ENCODE measurements at places on chromosomes 11 and 22. TPM values are rescaled to one million over a fixed set of nuclear protein-coding genes. Genes with fewer than 3 reads are reported as not detected.

GRCh38 chr11:118607401-118608359 lies at the start of gene PHLDB1:
TSS of gene PHLDB1 (plus strand) at chr11:118607615. CDS start at chr11:118613837, 6,222 bp downstream.
- H3K36me3 ChIP-seq: no peaks in the 10 kb centered on the region
- H3K27ac ChIP-seq: peak within 1 kb of the TSS; percentile 48
- DNase-seq: peak; percentile 75
- peaks cover 2% of the 10 kb centered on the region for H3K4me1 ChIP-seq
- no peaks in the 10 kb centered on the region for H3K27me3 ChIP-seq

DNA sequence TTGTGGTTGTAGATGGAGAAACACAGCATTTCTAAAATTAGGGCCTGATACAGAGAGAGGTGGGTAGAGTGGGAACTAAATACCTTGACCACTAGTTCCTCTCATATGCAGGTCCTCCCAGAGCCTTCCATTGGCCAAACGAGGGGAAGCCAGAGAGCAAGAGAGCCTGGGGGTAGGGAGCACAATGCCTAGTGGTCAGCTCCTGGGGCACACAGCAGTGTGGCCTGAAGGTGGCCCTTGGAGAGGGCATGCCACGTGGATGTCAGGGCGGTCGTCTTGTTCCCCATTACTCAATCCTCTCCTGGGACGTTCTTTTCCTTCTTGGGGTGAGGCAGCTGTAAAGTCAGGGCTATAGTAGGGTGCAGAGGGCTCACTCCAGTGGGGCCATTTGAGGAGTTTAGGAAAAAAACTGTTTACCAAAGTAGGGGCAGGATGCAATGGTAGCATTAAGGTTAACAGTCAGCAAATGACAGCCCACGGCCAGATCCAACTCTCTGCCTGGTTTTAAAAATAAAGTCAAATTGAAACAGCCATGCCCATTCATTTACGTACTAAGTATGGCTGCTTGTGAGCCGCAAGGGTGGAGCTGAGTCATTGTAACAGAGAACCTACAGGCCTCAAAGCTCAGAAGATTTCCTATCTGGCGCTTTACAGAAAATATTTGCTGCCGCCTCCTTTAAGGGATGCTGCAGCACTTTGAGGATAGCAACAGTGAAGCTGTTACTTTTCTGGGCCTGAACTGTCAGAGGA lies 7.6 kb downstream of the MYO18B start:
- no peaks in the 10 kb centered on the region for H3K36me3 ChIP-seq
- no peak overlapping the region for H3K27ac ChIP-seq
- H3K27me3 ChIP-seq: no peaks in the 10 kb centered on the region
- no peaks in the 10 kb centered on the region for H3K4me1 ChIP-seq

DNA sequence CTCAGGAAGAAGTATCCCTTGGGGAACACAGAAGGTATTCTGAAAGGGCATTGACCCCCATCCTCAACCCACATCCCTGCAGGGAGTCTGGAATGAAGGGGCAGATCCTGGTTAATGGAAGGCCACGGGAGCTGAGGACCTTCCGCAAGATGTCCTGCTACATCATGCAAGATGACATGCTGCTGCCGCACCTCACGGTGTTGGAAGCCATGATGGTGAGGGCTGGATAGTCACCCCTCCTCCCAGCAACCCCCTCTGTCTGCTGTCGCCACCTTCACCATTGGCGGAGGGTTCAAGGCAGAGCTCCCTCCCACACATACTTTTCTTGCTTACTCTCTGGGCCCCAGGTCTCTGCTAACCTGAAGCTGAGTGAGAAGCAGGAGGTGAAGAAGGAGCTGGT lies 5.3 kb downstream of the ABCG4 start:
- DNase-seq: no peak
- no peaks in the 10 kb centered on the region for H3K4me1 ChIP-seq

GRCh38 chr11:92424281-92424680 lies 199.7 kb downstream of the FAT3 start:
- H3K27me3 ChIP-seq: no peaks in the 10 kb centered on the region
- H3K36me3 ChIP-seq: no peaks in the 10 kb centered on the region
- no peak overlapping the region for H3K27ac ChIP-seq
- H3K4me1 ChIP-seq: peaks cover 7% of the 10 kb centered on the region

DNA sequence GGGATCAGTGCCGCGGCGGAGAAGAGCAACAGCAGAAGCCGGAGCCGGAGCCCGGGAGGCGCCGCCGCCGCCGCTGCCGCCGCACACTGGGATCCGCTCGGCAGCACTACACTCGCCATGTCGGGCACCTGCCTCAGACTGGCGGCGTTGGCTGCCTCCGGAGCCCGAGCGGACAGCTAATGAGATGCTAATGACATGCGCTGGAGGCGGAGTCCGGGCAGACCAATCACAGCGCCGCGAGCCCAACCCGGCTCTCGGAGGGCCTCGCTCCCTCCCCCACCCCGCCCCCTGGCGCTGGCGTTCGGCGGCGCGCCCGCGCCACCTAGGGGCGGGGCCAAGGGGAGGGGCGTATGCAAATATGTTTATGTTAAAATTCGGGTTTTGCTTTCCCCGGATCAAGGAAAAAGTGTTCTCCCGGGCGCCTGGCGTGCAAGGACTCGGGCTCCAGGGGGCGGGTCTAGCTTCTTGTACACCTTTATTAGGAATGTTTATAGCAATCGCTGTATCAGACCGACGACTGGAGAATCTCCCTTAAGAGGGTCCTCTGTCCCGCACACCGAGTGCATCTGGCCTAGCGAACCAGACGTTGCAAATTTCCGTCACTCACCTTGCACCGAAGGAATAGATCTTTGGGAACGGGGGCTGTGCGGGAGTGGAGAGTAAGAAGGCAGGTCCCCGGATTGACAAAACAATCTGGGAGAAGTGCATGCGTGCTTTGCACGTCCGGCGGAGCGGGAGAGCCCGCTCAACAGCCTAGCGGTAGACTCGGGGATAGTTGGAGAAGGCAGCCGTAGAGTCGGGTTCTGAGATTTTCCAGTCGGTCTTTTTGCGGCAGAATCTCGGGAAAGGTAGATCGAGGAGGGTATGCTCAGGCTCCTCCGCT lies at the start of gene CADM1:
TSS of gene CADM1 (minus strand) at position 140 of the 883 bp plus-strand sequence.
- no peaks in the 10 kb centered on the region for H3K36me3 ChIP-seq
- H3K4me1 ChIP-seq: no peaks in the 10 kb centered on the region
- peak within 1 kb of the TSS; percentile 63 for H3K4me3 ChIP-seq
- no peak within 1 kb of the TSS for H3K27ac ChIP-seq

DNA sequence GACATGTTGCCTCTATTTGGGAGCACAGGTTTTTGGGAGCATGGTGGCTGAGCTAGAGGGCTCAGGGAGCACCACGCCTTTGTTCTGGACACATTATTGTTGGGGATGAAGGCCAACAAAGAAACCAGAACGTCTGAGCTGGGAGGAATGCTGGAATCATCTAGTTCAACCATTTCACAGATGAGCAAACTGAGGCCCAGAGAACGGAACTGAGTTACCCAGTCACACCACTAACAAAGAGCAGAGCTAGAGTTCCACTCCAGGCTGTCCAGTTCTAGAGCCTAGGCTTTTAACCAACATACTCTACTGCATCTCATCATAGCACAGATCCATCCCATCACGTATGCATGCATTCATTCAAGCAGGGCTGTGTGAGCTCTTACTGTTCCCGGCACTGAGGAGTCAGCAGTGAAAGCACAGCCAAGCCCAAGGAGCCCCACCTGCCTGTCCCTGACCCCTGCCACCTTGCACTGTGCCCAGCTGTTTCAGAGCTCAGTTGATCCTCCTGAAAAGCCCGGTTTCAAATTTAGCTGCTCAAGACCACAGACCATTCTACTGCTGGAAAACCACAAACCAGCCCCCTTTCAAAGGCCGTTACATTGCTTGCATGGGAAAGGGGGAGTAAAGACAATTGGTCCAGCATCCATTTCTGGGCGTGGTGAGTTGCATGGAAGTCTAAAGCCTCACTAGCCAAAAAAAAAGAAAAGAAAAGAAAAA lies 16.9 kb upstream of the TCF20 start:
- no peaks in the 10 kb centered on the region for H3K27me3 ChIP-seq
- H3K4me1 ChIP-seq: no peaks in the 10 kb centered on the region
- no peaks in the 10 kb centered on the region for H3K36me3 ChIP-seq
- no peak overlapping the region for H3K27ac ChIP-seq
- no peak for DNase-seq

GRCh38 chr11:58730507-58731089 lies 1.1 kb downstream of the GLYAT start:
- no peaks in the 10 kb centered on the region for H3K27me3 ChIP-seq
- H3K36me3 ChIP-seq: no peaks in the 10 kb centered on the region
- no peak overlapping the region for H3K27ac ChIP-seq
- no peak for DNase-seq
- no peaks in the 10 kb centered on the region for H3K4me1 ChIP-seq

- H3K27ac ChIP-seq: no peak overlapping the region
- peaks cover 3% of the 10 kb centered on the region for H3K4me1 ChIP-seq
- no peaks in the 10 kb centered on the region for H3K36me3 ChIP-seq
These were observed 6.9 kb downstream of the POU2AF3 start for GRCh38 chr11:111305162-111305802.

DNA sequence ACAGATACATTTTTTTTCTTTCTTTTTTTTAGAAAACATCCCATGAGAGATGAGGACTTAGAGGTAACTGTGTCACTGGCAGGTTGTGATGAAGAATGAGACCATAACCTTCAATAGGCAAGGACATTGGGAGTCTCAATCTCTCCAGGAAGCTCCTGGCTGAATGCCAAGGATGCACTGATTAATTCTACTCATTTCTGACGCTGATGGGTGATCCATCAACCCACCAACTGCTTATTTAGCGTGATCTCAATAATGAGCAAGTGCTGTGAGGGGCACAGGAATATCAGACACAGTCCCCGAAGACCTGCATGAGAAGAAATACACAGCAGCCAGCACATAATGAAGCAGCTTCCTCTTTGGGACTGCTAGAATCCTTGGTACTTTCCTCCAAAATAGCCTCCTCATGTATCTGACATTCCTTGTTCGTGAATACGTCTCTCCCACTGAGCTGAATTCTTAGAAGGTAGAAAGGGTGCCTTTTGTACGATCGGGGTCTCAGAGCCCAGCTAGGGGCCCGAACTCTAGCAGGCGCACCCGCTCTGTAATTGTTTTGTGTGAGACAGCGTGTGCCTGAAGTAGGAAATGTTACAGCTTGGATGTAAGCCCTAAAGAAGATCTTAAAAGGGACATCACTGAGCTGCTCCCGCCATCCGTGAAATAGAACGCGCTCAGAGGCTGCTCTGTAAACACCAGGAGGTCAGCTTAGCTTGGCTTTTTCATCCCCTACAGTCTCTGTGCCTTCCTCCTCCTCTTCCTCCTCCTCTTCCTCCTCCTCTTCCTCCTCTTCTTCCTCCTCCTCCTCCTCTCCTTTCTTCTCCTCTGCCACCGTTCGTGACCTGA lies 7.2 kb downstream of the CLMP start:
- peaks cover 4% of the 10 kb centered on the region for H3K4me1 ChIP-seq
- no peak for DNase-seq
- H3K36me3 ChIP-seq: no peaks in the 10 kb centered on the region
- peak overlapping the region; percentile 98 for H3K27ac ChIP-seq

DNA sequence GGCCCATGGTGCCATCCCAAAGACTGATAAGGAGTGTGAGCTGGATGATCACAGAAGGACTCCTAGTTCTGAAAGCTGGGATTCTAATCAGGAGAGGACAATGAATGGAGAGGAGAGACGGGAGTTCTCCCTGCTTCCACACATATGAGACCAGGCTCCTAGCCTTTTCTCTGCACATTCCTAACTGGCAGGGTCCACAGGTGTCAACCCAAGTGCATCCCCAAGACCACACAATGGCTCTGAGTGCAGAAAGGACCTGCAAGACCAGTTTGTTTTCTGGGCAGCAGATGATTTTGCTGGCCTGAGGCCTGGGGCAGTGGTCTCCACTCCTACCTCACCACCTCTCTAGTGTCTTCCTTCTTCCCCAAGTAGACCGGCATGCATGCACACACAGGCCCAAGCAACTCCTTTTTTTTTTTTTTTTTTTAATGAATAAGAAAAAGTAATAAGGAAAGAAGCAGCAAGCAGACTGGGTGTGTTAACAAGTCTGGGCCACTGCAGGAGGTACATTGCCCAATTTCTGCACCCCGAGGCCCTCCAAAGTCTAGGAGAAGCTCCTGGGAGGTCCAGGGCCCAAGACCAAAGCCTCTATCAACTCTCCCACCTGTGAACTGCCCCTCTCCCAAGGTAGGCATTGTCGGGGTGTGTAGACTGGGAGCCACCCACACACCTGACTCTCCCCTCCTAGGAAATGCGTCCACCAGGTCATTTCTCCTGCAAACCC lies 1.2 kb upstream of the TSKU start:
- DNase-seq: peak; percentile 50
- no peaks in the 10 kb centered on the region for H3K27me3 ChIP-seq
- H3K36me3 ChIP-seq: no peaks in the 10 kb centered on the region
- no peak overlapping the region for H3K27ac ChIP-seq
- no peaks in the 10 kb centered on the region for H3K4me1 ChIP-seq
- peak overlapping the region; percentile 97 for H3K4me3 ChIP-seq

DNA sequence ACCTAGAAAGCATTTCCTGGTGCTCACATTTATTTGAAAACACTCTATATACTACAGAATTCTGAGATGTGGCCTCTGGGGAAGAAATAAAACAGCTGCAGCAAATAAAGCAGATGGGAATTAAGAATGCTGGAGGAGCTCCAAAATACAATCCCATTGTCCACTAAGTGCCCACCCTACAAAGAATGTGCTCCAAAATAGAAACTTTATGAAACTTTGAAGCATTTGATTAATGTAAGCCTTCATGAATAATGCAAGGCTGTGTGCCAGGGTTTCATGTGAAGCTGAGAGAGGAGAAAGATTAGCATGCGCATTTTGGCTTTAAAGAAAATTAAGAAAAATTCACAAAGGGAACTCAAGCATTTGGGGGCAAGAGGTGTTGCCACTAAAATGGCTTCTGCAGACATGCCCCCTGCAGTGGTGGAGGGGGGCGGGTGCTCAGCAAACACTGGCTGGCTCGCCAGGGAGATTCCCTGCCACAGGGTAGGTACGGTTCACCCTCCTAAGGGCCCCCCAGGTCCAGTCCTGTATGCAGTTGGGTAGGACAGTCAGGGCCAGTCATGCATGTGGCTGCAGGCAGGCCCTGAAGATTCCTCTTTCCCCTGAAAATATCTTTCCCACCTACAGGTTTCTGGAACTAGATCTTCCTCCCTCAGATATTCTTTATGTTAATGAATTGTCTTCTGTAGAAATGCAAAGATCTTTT lies 46.6 kb upstream of the RCN1 start:
- H3K27ac ChIP-seq: no peak overlapping the region
- DNase-seq: no peak
- H3K4me1 ChIP-seq: no peaks in the 10 kb centered on the region
- no peaks in the 10 kb centered on the region for H3K36me3 ChIP-seq

LRRC55 gene
- 0.05 TPM for polyA plus RNA-seq

PKP3 gene
- 10.9 TPM for polyA plus RNA-seq

TECTA gene
- polyA plus RNA-seq: not detected

FGF19 gene
- polyA plus RNA-seq: not detected

OR5P2 gene
- not detected for polyA plus RNA-seq
